Choroid plexus epithelial cell (primary cell): ENCODE measurements at places on chromosomes 6 and 20.
A peak's percentile ranks its signal among the peaks of the same experiment; 100 is the strongest.

- DNase-seq = no peak
Observed at GRCh38 chr6:106124015-106124414, 37.9 kb downstream of the PRDM1 start.

GRCh38 chr20:10217721-10218410 lies 764 bp upstream of the SNAP25 start:
- peak; percentile 98 for DNase-seq

DNA sequence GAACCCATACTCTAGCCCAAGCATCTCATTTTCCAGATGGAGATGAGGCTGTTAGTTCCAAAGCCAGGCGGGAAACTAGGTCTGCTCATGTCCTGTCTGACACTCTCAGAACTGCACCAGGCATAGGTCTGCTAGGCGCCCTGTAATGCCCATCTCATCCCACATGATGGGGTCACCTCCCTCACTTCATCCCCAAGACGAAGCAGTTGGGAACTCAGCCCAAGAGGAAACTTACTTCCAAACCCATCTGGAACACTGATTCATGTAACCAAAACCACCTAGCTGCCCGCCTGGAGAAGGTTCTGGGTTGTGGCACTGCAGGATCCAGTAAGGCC lies 119.4 kb upstream of the PRND start:
- no peak for DNase-seq

GRCh38 chr20:286508-286907 lies 4.0 kb downstream of the C20orf96 start:
- no peak for DNase-seq

DNA sequence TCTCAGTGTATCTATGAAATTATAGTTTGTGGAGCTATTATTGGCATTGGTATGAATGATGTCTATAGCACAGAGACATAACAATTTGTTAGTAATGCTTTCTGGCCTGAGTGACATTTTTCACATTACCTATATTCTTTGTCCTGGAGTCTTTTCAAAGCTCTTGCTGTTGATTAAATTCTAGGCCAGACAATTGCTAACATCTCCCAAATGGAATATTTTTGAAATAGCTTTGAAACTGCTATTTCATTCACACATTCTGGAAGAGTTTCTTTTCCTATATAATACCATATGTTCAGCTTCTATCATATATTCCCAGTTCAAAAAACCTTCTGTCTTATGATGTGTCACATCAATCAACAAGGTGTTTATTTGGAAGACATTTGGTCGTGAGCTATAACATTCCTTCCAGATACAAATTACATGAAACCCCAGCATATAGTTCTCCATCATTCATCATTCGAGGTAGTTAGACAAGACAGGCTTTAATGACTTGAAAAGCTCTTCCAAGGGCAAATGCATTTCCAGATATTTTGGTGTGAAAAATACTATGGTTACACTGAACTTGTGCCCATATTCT lies 452.8 kb downstream of the KHDRBS2 start:
- DNase-seq = no peak

- DNase-seq = no peak
Observed at GRCh38 chr6:96721227-96721626, 116.0 kb downstream of the GPR63 start.

DNA sequence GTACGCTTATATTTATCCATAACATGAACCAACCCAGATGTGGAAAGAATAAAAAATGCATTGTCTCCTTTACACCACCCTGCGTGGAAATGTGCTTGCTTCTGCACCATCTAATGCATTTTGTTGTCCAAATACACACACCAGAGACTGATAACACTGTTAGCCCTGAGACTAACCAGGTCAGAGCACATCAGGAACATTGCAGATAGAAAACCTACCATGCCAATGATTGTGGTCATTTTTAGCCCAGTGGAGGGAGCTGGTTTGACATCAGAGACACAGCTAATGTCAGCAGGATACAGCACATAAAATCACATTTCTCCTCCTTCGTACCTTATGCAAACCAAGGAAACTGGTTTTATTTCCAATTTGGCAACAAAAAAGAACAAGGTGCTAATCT lies 528.7 kb downstream of the DOK5 start:
- no peak for DNase-seq

DNA sequence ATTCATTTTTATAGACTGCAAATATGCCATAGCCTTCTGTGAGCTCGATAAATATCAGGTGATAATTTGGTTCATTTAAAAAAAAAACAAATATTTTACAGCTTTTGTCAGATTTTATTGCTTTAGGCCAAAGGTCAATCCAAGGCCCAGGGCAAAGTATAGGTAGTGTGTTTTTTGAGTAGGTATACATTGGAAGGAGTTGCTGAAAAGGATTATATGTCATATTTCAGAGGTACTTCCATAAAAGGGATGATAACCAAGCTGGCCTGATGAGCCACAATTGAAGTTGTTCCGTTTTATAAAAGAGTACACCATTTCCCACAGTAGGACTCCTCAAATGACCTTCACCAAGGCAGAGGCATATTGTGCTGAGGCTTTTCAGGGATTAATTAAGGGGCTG lies 452.8 kb upstream of the FLRT3 start:
- DNase-seq = no peak

GRCh38 chr6:119749335-119749734 lies 399.8 kb upstream of the MAN1A1 start:
- DNase-seq = no peak

GRCh38 chr20:51460569-51461265 lies 81.8 kb downstream of the NFATC2 start:
- DNase-seq = no peak

DNA sequence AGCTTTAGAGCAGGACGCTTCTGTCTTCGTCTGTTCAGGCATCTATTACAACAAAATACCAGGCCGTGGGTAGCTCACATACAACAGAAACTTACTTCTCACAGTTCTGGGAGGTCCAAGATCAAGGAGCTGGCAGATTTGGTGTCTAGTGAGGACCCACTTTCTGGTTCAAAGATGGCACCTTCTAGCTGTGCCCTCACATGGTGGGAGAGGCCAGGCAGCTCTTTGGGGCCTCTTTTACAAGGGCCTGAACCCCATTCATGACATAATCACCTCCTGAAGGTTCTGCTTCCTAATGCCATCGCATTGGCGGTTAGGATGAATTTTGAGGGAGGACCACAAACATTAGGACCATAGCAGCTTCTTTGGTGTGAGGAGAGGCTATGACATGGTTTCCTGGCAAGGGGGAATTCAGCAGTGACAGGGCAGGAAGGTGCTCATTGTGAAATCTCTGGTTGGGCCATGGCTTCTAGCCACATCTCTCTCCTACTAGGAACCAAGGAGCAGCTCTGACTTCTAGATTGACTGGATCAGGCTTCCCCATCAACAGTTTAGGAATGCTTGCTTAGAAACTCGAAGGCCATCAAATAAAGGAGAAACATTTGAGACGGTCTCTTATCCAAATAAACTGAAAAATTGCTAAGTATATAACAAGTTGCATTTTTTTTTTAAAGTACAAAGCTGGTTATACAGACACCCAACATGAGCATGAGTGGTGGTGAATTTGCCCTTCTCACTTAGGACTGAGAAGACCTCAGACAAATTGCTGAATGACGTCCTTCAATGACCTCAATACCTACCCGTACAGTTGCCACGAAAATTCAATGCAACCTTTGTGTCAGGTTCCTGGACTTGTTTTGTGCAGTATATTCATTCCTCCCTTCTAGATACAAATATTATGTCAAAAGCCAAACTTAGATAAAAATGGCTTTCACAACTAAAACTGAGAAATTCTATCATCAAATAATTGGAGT lies 140.7 kb downstream of the ZDHHC14 start:
- no peak for DNase-seq

DNA sequence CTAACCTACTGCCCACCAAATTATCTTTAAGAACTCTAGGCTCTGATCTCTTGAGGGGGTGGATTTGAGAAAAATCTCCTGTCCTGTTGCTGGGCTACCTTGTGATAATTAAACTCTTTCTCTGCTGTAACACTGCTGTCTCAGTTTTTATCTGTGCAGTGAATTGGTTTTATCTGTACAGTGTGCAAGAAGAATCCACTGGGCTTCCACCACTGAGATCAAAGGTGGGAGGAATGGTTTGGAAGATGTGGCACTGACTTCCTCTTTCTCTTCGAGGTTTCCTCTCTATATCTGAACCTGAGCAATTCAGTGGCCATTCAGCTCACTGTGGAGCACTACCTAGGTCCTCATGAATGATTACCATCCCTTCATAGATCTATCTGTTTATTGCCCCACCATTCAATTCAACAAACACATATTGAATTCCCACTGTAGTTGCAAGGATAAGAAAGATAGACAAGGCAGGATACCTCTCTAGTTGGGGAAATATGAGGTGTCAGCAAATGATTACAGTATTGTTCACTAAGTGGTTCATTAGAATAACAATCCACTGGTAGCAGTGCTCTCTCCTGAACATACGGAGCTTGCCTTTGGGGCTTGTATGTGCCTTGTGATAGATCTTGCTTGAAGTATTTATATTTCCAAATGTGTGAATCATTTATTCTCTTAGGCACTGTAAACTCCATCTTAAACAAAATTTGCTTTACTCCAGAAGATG lies 172.1 kb upstream of the ARG1 start:
- DNase-seq = no peak
